ENCODE measurements at places on chromosomes 2 and 18. TPM values are rescaled to one million over a fixed set of nuclear protein-coding genes. Genes with fewer than 3 reads are reported as not detected.

Gene IL36RN
- total RNA-seq, result not detected

Gene ALPI
- total RNA-seq, result not detected

DNA sequence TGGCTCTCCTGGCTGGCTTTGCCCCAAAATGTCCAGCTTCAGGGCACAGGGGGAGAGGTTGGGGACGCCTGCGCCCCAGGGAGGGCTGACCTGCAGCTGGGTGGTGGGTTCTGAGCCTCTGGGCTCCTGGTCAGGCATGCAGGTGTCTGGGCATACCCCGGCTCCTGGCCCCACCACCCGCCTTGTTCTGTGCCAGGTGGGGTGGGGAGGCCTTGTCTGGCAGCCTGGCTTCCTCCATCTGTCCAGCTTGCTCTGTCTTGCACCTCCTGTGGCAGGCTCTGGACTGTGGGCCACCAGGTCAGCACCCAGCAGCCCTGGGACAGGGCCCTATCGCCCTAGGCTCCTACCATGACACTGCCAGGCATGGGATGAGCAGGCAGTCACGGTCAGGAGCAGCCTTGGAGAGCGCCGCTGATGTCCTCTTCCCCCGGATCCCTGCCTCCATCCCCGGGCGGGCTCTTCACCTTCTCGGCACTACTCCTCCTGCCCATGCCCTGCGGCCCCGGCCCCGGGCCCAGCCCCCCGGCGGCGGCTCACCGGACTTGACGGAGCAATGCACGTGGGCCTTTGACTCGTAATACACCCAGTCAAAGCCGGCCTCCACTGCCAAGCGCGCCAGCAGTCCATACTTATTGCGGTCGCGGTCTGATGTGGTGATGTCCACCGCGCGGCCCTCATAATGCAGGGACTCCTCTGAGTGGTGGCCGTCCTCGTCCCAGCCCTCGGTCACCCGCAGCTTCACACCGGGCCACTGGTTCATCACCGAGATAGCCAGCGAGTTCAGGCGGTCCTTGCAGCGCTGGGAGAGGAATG lies 3.6 kb downstream of the IHH start:
- no peak for DNase-seq

- peak; percentile 77 for DNase-seq
Observed at GRCh38 chr2:12935222-12935621, 218.5 kb downstream of the TRIB2 start.

- DNase-seq, result peak; percentile 97
Observed at GRCh38 chr18:39846265-39846664, 2108.8 kb upstream of the PIK3C3 start.

DNA sequence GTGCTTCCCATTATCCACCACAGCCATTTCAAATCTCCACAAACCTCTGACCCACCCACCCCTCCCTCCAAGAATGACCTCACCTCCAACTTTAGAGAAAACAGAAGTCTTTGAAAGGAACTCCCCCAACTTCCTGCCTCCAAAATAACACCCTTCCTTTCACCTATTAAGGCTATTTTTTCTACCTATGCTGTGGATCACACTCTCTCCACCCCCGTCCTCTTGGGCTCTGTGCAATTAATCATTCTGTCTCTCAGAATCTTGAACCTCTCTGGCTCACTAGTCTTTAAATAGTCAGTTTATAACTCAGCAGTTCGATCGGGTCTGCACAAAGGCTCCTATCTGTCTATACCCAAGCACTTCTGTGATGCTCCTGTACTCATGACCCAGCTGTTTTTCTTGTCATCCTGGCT lies 37.3 kb upstream of the XPO1 start:
- no peak for DNase-seq

- no peak for DNase-seq
Observed at GRCh38 chr2:169077674-169078240, 8.4 kb downstream of the DHRS9 start.

DNA sequence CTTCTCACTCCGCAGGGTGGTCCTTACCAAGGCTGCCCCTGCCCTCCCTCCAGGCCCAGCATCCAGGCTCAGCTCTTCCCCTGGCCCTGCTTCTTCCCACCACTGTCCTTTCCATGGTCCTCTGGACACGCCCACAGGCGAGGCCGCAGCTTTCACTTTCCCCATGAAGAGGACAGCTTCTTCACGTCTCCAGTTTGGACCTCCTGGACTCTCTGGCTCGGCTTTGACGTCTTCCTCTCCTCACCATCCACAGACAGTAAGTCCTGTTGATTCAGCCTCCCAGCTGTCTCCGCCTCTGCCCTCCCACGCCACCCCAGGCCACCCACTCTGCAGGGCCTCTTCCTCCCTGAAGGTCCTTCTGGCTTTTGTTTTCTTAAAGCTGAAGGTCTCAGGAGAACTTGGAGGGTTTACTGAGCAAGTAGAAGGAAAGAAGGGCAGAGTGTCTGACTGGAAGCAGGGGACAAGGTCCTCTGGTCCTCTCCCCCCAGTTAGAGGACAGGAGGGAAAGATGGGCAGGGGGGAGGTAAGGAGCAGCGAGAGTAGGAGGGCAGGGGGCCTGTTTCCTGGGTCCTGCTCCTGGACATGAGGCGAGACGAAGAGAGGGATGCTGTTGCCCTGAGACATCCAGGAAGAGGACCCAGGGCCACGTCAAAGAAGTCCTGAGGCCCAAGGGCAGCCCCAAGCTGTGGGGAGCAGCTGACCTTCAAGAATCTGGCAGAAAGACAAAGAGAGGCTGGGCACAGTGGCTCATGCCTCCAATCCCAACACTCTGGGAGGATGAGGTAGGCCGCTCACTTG lies 24.7 kb upstream of the NMUR1 start:
- DNase-seq, result peak; percentile 79

DNA sequence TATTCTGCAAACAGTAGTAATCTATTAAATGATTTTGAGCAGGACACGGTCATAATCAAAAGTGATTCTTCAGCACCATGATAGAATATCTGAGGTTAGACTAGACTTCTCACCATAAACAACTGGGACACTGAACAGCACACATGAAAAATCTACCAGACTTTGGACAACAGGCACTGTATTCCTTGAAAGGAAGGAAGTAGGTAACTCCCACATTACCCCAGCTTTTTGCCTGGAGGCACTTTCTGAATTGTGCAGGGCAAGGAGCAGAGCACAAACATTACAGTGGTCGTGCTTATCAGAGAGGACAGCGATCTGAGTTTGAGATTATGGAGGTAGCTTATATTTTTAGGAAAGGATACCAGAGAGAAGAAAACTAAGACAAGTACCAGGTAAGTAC lies 25.3 kb upstream of the IL1RL1 start:
- no peak for DNase-seq

DNA sequence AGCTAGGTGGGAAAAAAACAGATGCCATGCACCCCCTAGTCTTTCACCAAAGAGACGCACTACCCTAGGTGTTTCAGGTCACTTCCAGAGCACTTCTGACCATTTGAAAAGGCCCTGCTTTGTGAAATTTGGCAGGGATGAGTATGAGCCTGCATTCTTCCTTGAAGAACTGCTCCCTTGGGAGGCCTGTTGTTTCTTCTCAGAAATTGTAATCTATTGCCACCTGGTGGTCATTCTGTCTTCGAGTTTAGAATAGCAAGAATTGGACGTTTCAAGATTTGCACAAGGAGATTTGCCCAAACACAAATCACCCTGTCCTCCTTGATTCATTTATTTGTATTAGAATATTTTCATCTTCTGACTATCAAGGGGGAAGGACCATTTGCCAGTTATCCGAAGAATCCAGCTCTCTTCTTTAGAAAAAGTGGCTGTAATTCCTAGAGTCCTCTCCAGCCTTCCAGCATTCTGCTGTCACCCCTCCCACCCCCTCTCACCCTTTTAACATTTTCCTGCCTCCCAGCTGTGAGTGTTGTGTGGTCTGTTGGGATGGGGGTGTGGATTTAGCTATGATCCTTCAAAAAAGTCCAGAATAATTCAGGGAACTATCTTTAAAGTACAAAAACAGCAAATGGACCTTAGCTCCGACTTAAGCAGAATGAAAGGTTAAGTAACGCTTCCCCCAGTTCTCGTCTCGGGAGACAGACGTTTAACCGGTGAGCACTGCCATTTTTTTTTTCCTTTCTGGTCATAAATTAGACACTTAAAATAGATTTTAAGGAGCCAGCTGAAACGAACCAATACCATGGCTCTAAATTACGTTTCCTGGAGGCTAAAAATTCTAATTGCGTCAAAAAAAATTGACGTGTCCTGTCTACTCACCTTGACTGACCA lies 3.7 kb upstream of the GAD1 start:
- peak; percentile 94 for DNase-seq

- peak; percentile 27 for DNase-seq
Observed at GRCh38 chr2:14616342-14616741, 16.2 kb upstream of the LRATD1 start.

DNA sequence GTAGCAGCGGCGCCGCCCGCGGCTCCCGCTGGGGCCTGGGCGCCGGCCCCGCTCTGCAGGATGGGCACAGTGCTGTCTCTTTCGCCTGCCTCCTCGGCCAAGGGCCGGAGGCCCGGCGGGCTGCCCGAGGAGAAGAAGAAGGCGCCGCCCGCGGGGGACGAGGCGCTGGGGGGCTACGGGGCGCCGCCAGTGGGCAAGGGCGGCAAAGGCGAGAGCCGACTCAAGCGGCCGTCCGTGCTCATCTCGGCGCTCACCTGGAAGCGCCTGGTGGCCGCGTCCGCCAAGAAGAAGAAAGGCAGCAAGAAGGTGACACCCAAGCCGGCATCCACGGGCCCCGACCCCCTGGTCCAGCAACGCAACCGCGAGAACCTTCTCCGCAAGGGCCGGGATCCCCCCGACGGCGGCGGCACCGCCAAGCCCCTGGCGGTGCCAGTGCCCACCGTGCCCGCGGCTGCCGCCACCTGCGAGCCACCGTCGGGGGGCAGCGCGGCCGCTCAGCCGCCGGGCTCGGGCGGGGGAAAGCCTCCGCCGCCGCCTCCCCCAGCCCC lies 369 bp downstream of the CDK5R2 start:
- no peak for DNase-seq

Measured in muscle of leg (tissue), 16 donors.